ENCODE measurements at places on chromosomes 1 and 21.

DNA sequence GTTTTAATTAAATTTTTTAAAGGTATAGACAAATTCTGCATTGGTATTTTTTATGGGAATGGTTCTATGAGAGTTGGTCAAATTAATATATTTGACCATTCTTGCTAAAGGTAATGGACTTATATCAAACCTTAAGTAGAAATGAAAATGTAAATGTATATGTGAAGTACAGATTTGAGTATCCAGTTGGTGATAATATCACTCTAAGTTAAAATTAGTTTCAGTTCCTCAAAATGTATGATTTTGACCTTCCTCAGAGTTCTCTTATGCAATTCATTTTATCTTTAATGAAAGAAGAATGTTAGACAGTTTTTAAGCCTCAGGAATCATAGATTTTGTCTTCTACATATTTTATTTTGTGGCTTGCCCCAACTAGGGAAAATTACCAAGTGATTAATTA, 1291.5 kb upstream of the B3GALT2 start:
- DNase-seq, result no peak

DNA sequence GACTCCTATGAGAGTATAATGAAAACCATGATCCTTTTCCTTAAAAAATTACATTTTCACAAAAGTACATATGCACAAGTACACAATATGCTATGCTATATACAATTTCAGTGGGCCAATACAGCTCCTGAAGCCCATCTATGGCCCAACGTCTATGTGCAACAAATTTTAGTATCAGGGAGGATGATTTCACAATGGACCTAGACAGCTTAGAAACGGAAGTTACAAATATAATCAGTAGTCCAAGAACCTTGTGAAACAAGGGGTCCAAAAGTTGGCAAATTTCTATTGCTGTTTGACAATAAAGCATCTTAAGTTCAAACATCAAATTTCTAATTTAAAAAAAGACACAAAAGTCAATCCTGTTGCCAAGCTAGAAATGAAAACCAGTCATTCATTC, 87.0 kb downstream of the DPYD start:
- DNase-seq, result no peak

DNA sequence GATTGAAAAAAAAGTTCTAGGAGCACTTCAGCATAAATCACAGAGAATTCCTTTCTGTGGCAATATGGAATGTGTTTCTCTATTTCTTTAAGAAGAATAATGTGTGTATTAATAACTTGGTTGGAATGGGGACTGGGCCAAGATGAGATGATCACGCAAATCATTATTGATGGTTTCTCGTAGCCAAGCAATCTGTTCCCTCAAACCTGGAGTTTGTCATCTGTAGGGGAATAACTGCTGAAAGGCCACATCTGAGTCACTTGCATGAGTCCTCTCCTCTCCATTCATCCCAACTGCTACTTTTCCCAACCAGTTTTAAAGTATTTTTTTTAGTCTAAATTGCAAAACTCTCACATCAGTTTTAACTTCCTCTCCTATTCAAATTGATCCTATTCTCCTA, 480.4 kb downstream of the PLPP3 start:
- DNase-seq, result no peak

DNA sequence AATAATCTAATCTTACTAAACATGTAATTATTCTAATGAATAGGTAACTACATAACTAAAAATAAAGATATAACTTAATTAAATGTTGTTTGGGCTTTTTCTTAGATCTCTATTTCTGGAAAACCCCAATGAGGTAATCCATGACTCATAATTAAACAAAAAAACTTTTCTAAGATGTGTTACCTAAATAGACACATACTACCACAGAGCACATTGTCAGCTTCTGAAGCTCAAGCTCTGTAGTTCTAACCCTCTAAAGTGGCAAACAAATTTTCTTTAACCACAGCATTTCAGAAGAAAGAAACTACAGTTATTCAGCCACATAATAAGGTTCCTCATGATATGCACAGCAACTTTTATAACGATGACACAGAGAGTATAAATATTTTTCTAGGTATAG, 4.2 kb downstream of the OR6K3 start:
- DNase-seq, result no peak

GRCh38 chr1:150477320-150477719, 9.9 kb upstream of the TARS2 start:
- no peak for DNase-seq

DNA sequence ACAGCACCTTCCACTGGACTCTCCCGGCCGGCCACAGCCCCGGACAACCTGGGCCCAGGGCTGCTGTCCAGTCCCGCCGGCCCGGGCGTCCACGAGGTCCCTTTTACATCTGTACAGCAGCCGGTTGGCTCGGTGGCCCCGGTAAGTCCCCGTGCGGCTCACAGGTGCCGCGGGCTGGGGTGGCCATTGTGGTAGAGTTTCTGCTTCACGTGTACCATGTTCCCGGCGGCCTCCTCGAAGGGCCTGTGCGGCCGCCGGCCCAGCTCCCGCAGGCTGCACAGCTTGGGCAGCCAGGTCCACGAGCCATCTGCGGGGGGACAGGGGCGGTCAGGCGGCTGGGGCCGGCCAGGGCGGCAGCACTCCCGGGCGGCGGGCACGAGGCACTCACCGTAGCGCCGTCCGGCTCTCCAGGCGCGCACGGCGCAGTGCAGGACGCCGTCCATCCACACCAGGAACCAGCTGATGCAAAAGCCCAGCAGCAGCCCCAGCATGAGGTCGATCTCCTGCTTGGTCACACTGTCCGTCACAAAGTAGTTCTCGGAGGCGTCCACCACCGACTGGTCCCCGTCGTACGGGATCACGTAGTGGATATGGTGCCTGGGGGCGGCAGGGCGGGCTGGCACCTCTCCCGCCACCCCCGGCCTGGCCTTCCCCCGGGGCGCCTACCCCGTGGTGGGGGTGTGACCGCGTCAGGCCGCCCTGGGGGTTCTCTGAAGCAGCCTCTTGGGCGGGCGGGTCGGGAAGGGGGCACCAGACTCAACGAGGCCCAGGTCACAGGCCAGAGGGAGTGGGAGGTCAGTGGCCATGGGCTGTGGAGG, 5.0 kb downstream of the TMEM240 start:
- no peak for DNase-seq

DNA sequence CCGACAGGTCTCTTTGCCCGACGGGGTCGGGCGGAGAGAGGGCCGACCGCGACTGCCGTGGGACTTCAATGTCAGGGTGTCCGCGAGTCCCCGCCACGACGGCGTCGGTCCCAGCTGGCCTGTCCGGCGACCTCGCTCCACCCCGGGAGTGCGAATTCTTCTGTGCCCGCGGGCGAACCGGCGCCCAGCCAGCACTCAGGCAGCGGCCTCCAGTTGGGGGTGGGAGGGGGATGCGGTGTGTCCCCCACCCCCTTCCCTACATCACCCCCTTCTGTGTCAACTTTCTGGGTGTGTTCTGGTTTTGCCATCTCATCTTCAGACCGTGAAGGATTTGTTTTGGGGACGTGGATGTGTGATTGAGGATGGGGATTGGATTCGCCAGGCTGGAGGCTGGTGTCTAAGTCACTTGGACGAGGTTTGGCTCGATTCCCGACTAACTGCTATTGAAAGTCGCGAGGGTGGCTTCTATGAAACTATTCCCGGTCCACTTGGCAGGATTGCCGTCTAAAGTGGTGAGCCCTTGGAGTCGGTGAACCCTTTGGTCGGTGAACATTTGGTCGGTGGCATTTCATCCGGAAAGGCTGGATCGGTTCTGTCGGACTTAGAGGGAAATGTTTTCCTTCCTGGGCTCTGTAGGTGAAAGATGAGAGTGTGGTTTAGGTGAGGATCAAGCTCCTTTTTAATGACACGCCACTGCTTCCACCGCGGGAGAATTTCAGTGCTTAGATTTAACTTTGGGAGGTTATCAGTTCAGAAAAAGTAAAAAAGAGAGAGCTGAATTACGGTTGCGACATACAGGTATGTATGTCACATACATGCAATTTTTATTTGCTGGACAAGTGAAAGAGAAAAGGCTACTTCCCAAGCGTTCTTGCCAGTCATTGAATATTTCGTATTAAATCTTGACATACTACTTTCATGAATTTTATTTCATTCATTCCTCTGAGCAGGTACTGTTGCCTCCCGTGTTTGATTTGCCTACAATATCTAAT, 771 bp downstream of the ABCD3 start:
- DNase-seq, result no peak

DNA sequence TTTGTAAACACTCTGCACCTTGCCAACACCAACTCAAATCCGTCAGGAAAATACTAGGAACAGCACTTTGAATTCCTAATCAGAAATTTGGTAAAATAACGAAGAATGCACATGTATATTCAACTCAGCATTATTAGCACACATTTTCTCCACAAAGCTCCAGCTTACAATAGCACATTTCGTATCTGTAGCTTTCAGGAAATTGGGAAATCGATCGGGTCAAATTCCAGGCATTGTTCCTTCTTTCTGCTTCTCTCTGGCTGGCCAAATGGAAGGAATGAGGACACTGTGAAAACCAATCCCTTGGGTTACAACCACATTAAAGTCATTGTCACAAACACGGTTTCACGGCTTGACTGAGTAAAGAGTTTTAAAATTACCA, 58.6 kb downstream of the NPHP4 start:
- DNase-seq, result no peak

GRCh38 chr1:6171548-6172124, 8.5 kb downstream of the CHD5 start:
- no peak for DNase-seq

- no peak for DNase-seq
Measured at GRCh38 chr1:22556391-22557104, 6.7 kb upstream of the EPHA8 start.

- no peak for DNase-seq
Measured at GRCh38 chr1:170461291-170461747, 70.6 kb upstream of the GORAB start.

DNA sequence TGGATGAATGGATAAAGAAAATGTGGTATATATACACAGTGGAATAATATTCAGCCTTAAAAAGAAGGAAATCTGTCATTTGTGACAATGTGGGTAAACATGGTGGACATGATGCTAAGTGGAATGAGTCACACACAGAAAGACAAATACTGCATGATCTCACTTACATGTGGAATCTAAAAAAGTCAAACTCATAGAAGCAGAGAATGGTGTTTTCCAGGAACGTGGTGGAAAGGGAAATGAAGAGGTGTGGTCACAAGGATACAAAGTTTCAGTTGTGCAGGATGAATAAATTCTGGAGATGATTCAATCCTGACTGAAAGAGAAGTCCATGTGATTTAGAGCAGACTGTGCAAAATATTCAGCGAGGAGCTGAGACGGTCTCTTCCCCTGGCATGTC, 56.6 kb downstream of the RYR2 start:
- no peak for DNase-seq

Measured in CD4-positive, alpha-beta T cell treated with Interleukin-1 beta for 1 hour (primary cell).